HS-27A (cell line): ENCODE measurements at places on chromosomes 16 and 17.

DNA sequence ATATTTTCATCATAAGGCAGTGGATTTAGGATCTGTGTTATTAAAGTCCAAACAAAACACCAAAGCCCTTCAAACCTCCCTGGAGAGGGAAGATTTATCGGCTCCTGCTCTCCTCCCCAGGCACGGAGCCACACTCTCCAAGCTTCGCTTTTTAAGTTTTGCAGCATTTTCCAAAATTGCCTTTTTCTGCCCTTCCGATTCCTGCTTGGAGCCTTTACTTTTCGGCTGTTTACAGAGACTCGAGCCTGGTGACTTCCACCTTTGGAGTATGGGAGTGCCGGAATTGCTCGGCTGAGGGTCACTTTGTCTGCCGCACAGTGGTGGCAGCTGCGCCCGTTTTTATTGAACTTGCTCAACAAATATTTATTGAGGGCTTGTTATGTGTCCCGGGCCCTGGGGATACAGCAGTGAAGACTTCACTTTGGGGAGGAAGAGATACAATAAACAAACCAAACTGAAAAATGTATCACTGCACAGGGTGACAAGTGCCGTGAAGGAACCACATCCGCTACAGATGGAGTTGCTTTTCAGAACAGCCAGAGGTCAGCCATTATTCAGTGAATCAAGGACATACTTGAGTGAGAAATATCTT is 185.5 kb downstream of the NTN1 start:
- no peak for DNase-seq

- DNase-seq = no peak
Measured at GRCh38 chr17:36727052-36727451, 125.7 kb downstream of the MRM1 start.

DNA sequence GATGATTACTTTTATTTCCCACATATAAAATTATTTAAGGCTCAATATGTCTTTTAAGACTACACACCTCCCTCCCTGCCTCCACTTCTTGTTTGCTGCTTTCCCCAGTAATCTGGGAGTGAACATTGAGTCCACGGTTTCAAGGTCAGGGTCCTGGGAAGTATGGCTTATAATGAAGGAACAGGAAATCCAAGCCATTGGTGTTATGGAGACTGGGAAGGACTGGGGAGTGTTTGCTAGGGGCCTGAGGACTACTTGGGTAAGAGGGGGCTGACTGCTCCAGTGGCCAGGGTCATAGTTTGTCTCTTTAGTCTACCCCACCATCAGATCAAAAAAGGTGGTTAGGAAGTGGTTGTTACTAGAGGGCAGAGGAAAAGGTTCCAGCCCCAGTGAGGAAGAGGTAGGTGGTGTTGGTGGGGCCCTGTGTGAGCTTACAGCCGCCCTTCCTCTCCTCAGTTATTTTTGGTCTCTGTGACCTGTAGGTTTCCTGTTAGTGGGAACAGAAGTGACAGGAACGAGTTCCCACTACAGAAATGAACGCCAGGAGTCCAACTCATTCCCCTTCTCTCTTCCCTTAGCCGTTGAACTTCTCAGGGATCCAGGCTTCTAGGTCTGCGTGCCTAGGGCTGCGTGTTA is 742 bp upstream of the SLC16A13 start:
- DNase-seq = no peak

GRCh38 chr17:11369575-11369974 is 128.6 kb downstream of the SHISA6 start:
- DNase-seq = no peak

DNA sequence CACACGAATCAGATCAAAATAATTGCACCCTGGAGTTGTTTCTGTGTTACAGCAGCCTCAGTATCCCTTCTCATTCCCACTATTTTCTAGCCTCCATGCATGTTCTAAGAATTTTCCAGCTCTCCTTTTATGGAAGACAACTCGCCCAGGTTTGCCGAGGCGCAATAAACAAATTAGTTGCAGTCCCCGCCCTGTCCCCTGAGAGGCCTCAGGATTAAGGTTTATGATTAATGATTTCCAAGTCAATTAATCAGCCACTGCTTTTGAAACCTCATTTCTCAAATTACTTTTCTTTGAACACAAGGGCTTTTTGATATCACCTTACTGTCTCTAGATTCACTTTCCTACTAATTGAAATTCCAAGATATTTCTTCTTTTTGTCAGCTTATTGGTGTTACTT is 138.3 kb upstream of the HSBP1 start:
- no peak for DNase-seq

- DNase-seq = no peak
Measured at GRCh38 chr17:76789235-76789788, 51.4 kb downstream of the MFSD11 start.

DNA sequence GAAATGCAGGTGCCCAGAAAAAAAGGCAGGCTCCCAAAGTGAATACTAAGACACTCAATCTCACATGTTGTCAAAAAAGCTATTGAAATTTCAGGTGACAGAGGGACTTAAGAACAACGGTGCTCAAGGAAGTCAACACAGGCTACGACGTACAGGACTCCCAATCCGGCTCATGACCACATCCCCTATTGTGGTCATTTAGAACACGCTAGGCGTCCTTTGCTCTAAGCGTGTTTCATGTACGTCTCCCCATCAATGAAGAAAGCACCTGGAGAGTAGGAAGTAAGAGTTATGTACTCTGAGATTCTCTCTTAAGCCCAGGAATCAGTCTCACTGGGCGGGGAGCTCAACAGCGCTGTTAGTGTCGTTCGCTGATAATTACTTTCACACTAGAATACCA is 94.1 kb downstream of the MRM3 start:
- DNase-seq = no peak

- no peak for DNase-seq
Measured at GRCh38 chr16:20650400-20651166, 46.9 kb downstream of the ACSM1 start.

- DNase-seq = no peak
Measured at GRCh38 chr17:74833501-74834377, 25.9 kb downstream of the GRIN2C start.

DNA sequence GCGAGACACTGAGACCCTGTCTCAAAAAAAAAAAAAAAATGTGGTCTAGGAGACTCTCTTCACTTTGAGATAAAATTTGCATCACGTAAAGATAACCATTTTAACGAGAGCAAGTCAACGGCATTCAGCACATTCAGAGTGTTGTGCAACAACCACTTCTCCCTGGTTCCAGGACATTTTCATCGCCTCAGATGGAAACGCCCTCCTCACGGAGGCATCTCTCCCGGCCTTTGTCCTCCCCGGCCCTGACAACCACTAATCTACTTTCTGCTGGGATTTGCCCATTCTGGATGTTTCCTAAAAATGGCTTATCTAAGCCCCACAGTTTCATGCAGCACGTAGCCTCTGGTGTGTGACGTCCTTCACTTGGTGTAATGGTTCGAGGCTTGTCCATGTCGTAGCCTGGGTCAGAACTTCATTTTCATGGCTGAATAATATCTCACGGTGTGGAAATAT is 6.4 kb upstream of the NPRL3 start:
- no peak for DNase-seq

DNA sequence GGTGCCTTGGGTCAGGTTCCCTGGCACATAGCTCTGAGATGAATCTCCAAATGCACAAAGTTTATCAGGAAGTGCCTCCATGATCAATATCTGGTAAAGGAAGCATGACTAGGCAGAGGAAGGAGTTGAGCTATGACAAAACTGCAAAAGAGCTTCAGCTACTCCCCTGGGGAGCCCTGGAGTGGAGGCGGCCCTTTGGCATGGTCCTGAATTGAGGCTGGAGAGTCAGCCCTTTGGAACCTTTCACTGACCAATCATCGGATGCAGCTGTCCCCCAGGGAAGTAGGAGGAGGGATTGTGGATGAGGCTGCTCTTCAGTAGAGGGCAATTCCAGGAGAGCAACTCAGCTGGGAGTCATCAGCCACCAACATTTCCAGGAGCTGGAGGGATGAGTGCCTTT is 46.1 kb upstream of the NLRP1 start:
- peak; percentile 14 for DNase-seq

- DNase-seq = no peak
Measured at GRCh38 chr16:66121466-66121865, 245.0 kb upstream of the CDH5 start.

DNA sequence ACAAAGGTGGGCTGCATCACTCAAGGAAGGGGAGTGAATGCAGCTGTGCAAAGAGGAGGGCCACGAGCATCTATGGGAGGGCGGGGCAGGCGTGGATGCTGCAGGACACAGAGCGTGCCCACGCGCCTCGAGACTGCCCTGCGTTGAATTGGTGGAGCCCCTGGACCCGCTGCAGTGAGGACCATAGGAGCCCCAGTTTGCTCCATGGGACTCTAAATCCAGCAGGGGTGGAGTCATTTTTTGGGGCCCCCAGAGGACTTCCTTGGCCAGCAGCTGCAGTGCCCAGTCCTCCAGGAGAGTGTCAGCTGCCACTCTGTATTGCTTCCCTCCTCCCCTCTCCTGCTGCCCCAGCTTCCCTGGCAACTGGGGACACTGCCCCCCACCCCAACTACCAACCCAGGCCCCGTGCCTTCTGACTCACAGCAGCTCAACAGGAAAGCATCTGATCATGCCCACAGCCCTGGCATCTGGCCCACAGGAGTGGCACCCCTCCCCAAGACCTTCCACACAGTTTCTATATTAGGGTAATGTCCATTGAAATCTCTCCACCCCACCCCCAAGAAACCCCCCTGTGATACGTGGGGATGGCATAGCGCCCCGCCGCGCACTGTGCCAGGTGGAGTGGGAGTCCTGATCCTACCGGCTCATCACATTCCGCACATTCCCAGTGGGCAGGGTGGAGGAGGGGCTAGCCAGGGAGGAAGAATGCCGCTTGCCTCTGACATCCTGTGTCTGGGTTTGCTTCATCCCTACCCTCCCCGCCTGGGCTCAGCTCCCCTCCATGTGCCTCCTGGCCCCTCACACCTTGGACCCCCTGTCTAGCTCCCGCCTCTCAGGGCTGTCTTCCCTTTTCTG is 27.8 kb upstream of the ITGA3 start:
- DNase-seq = peak; percentile 96

DNA sequence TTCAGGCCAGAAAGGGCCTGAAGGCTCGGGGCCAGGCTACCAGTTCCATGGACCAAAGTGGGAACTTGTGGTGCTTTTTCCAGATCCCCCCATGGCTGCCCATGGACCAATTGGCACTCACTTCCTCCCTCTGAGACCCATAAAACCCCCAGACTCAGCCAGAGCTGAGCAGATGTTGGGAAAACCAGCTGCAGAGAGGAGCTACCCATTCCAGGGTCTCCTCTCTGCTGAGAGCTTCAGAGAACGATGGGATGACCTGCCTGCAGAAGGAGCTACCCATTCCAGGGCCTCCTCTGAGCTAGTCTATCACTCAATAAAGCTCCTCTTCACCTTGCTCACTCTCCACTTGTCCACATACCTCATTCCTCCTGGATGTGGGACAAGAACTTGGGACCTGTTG is 52.2 kb upstream of the MED9 start:
- no peak for DNase-seq

DNA sequence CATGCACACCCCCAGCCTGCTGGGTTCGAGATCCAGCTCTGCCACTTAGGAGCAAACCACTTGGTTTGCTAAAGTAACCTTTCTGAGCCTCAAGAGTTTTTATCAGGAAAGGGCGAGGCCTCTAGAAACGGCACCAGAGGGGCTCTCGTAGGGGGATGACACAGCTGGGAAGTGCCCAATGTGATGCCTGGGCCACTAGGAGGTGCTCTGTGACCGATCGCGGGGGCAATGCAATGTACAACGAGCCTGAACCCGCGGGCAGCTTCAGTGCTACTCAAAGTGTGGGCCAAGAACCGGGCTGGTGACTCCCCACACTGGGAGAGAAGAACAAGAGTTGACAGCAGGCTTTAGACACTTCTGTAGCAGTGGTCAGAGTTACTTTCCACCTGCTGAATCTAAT is 9.4 kb downstream of the C16orf89 start:
- DNase-seq = no peak

DNA sequence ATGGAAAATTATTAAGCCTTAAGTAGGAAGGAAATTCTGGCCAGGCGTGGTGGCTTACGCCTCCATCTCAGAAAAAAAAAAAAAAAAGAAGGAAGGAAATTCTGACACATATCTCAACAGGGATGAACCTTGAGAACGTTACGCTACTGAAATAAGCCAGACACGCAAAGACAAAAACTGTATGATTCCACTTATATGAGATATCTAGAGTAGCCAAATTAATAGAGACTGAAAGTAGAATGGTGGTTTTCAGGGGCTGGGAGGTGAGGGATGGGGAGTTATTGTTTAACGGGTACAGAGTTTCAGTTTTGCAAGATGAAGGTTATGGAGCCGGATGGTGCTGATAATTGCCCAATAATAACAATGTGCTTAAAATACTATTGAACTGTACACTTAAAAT is 16.2 kb upstream of the HNF1B start:
- no peak for DNase-seq

GRCh38 chr17:871751-872519 is 89.8 kb downstream of the MRM3 start:
- no peak for DNase-seq

- DNase-seq = no peak
Measured at GRCh38 chr17:78532922-78533640, 44.1 kb downstream of the DNAH17 start.

- DNase-seq = no peak
Measured at GRCh38 chr16:30351001-30351441, 4.1 kb downstream of the CD2BP2 start.

GRCh38 chr16:11205065-11205699 is 50.8 kb downstream of the SOCS1 start:
- no peak for DNase-seq

DNA sequence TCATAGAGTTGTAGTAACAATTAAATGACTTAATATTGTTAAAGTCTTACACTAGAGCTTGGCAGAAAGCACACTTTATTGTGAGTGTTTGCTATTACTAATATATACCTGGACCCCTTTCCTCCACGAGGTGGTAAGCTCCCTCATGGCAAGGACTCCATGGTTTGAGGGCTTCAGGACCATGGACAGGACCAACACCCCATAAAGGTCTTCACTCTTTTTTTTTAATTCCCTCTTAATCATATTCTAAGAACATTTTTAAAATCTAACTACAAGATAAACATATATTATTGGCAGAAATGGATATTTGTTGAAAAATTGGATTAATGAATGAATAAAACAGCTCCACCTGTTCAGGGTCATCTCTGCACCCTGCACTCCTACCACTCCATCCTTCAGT is 154.5 kb downstream of the CBLN1 start:
- DNase-seq = no peak

- no peak for DNase-seq
Measured at GRCh38 chr16:55271945-55272513, 52.0 kb upstream of the IRX6 start.

GRCh38 chr17:78142119-78142861 is 3.9 kb upstream of the C17orf99 start:
- no peak for DNase-seq

- no peak for DNase-seq
Measured at GRCh38 chr17:17066021-17066420, 23.8 kb downstream of the MPRIP start.

DNA sequence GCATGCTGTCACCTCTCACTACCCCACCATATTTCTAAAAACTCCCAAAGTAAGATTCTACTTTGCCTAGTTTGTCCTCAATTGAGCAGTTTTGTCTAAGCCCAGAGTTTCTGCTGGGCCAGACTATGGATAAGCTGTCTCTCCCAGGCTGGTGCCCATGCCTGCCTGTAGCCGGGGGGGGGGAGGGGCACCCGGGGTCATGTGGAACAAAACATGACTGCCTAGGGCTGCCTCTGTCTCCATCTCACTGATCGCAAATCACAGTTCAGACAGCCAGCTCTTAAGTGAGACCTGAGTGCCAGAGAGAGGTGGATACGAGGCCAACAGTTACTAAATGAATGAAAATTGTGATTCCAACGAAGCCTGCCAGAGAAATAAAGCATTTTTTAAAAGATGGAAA is 78.8 kb upstream of the RPRML start:
- DNase-seq = no peak
